GM23338 (cell line): ENCODE measurements at places on chromosomes 4 and X.

DNA sequence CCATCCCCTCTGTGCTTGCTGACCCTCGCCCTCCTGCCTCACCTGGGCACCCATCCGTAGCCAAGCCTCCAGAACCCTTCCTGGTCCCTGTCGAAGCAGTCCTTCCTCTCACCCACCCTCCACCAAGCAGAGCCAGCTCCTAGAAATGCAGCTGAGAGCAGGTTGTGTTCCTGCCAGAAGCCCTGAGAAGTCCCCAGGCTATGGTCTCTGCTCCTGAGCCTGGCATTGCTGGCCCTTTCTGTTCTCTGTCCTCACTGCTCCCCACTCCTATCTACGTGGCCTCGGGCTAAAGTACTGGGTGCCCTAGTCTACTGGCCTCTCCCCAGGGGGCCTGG, 2.1 kb upstream of the CPZ start:
- DNase-seq = no peak

- no peak for DNase-seq
These were observed 753.5 kb downstream of the PDHA2 start for GRCh38 chr4:96593422-96593821.

GRCh38 chrX:125507119-125507518, 187.4 kb downstream of the TEX13C start:
- no peak for DNase-seq

GRCh38 chr4:53906606-53907190, 157.7 kb downstream of the CHIC2 start:
- no peak for DNase-seq

DNA sequence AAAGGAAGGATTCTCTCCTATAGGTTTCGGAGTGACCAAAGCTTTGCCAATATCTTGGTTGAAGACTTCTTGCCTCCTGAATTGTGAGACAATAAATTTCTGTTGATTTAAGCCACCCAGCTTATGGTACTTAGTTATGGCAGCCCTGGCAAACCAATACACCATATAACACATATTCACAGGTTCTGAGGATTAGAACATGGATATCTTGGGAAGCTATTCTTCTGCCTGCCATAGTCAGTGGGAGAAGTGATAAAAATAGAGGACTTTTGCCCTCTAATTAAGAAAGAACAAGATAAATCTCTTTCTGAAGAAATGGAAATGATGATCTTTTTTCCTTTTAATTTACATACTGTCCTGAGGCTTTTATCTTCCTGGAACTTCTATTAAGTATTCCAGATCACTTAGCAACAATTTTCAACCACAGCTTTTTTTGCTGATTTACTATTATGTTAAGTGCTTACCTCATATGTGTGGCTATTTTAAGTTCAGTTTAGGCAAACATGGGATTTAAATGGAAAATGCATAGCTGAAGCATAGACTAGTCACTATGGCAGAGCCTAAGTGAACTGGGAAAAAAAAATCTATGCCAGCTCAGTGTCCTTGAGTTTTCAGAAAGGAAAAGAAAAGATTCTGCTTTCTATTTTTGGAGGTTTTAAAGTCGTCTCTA, 381.7 kb downstream of the STPG2 start:
- DNase-seq = no peak

- no peak for DNase-seq
These were observed 7.2 kb downstream of the CRMP1 start for GRCh38 chr4:5885733-5886132.

GRCh38 chr4:140790171-140790570, 34.0 kb upstream of the TBC1D9 start:
- DNase-seq = no peak

- no peak for DNase-seq
These were observed 172.7 kb upstream of the GIMD1 start for GRCh38 chr4:106541253-106541652.

DNA sequence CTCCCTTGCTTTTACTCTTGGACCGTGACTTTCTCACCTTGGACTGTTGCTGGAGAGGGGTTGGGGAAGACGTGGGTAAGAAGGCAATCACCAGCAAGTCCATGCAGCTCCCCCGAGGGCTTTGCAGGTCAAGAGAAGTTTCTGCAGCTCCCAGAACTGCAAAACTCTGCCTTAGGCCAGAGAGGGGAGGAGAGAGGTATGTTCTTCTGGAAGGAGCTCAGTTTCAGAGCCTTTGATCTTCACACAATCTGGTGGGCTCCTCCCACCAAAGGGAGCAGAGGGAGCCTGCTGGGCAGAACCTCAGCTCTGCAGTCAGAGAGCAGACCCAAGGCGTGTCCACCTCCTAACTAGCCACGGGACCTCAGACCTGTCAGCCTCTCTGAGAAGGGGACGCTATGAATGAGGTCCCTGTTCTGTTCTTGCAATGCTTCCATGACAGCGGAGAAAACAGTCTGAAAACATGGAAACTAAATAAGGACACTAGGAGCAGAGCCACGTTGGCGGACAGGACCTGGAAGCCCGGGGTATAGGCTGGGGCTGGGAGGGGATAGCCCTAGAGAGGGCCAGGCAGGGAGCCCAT, 92.8 kb downstream of the EVC2 start:
- no peak for DNase-seq

GRCh38 chr4:110638089-110638746, 15.3 kb upstream of the PITX2 start:
- DNase-seq = peak; percentile 15

DNA sequence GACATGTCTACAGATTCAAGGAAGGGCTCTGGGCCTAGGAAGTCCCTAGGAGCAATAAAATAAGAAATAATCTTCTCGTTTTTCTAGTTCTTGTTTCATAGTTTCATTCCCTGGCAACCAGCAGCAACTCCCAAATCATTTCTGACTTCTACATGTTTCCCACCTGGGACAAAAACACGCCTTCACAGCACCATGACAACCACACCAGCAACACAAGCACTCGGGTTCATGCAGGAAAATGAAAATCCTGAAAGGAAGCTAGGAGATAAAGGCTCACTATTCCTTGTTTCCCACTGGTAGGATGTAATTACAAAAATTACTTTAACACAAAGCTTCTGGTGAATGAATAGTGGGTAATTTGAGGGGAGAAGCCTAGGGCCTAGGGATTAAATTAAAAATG, 158.9 kb downstream of the ADAMTS3 start:
- no peak for DNase-seq

DNA sequence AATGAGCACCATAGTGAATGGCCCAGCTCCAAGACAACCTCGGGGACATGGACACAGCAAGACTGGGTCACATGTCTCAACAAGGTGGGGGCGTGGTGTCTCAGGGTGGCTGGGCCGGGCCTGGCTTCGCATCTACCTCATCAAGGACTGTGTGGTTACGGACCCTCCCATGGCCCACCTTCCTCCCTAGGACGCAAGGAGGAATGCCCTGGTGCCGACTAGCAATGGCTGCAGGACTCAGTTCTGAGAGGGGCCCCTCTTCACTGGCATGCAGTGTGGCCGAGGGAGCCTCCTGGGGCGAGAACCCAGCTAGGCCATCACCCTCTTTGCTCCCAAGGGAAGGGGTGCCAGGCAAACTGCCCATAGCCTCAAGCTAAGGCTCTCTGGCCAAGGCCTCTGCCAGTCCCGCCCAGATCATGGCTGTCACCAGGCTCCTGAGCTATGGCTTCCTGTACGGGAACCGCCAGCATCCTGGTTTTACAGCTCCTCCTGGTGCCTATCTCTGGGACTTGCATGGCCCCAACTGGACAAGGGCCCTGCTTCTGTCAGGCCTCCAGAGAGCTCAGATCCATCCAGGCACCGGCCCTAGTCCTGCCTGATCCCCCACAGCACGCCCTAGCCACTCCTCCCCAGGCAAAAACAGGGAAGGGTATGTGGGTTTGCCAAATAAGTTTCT, 218.0 kb upstream of the AGTR2 start:
- peak; percentile 28 for DNase-seq

- no peak for DNase-seq
These were observed 83.6 kb downstream of the NBDY start for GRCh38 chrX:56812515-56813105.

DNA sequence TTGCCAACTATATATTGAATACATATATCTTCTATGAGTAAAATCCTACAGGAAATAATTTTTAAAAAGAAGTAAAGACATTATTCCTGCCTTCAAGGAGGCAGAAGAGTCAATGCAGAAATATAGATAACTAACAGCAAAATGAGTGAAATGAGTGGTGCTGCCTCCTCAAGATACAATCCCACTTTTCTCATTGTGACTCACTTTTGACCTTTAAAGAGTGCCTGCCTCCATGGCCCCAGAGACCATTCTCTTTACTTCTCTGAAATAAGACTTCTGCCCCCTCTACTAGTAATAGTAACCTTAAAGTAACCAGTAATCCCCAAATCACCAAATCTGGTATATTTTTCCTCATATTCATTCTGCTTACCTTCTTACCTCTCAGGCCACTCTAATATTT, 15.5 kb downstream of the SLC10A7 start:
- no peak for DNase-seq

GRCh38 chrX:127459790-127460189, 592.4 kb downstream of the ACTRT1 start:
- DNase-seq = peak; percentile 29

DNA sequence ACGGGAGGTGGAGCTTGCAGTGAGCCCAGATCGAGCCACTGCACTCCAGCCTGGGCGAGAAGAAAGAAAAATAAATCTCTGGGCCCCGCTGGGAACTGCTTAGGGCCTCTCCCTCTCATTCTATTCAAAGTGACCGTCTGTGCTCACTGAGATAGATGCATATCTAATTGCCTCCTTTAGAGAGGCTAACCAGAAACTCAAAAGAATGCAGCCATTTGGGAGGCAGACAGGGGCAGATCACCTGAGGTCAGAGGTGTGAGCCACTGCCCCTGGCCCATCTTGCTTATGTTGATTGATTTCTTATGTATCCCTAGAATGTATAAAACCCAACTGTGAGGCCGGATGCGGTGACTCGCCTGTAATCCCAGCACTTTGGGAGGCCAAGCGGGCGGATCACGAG, 6.2 kb upstream of the CSF2RA start:
- peak; percentile 33 for DNase-seq

DNA sequence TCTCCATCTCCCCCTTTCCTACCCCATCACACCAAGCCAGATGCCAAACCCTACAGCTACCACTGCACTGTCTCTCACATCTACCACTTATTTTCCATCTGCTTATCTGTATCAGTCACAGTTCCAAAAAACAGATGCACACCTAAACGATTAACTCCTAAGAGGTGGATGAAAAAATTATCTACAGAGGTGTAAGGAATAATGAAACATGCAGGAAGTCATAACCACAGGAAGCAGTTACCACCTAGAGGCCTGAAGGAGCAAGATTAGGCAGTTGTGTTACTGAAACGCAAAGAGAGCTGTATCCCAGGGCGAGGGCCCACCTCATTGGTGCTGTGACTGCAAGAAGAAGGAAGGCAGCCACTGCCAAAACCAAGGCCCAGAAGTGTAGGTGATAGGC, 87.8 kb upstream of the FAM241A start:
- DNase-seq = peak; percentile 4

DNA sequence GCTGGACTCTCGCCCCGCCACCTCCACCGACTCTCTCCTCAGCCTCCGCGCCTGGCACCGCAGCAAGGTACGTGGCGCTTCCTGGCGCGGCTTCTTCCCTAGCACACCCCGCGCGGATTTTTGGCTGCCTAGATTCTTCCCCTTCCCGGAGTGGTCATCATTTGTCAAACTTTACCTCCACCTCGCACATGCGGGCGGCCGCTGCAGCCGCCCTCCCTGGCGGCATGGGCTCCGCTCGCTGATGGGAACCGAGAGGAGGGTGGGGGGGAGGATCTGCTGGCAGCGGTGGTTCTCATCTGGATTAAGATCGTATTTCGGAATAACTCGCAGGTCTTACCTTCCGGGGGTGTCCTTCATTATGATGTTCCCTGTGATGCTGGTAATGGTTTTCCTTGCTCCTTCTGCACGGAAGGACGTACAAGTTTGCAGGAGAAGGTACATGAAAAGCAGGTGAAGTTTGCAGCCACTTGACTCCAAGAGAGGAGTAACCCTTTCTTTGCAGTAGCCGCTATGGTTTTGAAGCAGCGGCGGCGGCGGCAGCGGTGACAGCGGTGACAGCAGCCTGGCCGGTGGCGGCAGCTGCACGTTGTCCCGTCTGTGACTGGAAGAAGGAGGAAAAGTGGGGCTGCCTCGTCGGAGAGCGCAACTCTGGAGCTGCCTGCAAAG, 2183.9 kb upstream of the TENM3 start:
- DNase-seq = peak; percentile 55

DNA sequence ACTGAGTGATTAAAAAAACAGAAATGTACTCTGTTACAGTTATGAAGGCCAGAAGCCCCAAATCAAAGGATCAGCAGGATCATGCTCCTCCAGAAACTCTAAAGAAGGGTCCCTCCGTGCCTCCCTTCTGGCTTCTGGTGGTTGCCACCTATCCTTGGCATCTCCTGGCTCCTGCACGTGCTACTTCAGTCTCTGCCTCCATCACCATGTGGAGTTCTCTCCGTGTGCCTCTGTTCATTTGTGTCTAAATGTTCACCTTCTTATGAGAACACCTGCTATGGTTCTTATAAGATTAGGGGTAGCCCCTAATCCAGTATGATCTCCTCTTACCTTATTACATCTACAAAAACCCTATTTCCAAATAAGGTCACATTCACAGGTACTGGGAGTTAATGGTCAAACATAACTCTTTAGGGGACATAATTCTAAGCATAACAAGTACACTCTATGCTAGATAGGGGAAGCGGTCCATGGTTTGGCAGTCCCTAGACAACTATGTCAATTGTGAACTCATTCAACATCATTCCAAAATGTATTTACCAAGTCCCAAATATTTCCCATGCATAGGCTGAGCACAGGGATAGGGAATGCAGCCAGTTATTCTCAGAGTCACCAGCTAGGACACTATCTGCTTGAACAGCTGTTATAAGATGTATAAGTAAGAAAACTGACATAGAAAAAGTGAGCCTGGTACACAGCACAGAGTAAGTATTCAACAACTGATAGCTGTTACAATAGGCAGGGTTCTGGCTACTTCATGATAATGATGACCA, 295.5 kb upstream of the BOD1L1 start:
- DNase-seq = no peak

- no peak for DNase-seq
These were observed 56.2 kb downstream of the VCX3B start for GRCh38 chrX:8520791-8521190.

DNA sequence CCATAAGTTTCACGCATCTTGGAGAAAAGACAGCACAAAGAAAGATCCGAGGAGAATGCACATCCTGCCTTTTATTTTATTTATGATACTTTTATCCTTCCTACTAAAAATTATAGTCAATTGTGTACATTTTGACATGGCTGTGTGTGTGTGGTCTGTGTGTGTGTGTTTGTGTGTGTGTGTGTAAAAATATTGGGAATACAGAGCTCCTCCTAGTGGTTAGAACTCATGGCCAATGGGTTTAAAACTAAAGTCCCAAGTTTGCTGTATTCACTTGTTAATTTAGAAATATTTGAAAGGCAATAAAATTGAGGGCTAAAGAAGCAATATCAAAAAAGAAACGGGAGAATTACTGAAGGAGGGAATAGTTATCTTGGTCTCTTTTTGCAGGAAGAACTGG, 47.5 kb downstream of the NKX6-1 start:
- peak; percentile 48 for DNase-seq

GRCh38 chr4:153834901-153835300, 46.0 kb upstream of the SFRP2 start:
- no peak for DNase-seq
